ENCODE measurements at places on chromosomes 3 and 15.

- no peaks in the 10 kb centered on the region for H3K36me3 ChIP-seq
- no peaks in the 10 kb centered on the region for H3K4me1 ChIP-seq
- H3K4me3 ChIP-seq, result no peak overlapping the region
- no peak overlapping the region for H3K27ac ChIP-seq
- H3K27me3 ChIP-seq, result peaks cover 8% of the 10 kb centered on the region
- DNase-seq, result no peak
Measured at GRCh38 chr15:91200101-91200754, 100.2 kb downstream of the SV2B start.

DNA sequence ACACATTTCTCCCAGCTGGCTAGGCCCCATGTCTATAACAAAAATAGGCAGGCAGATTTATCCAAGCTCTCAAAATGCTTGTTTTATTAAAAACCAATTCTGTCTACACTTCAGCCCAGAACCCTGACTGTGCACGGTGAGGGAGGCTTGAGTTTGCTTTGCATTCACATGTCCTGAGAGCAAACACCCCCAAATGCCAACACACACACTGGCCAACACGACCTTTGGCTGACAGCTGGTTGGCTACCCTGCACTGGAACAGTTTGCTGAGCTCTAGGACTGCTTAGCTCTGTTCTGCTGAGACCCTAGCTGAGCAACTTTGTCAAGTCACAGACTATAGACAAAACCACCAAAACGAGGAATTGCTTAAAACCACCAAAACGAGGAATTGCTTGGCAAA, 3.6 kb downstream of the STIMATE start:
- H3K27ac ChIP-seq, result peak overlapping the region; percentile 89
- no peak for DNase-seq
- H3K36me3 ChIP-seq, result peaks cover 10% of the 10 kb centered on the region
- no peaks in the 10 kb centered on the region for H3K27me3 ChIP-seq
- peaks cover 70% of the 10 kb centered on the region for H3K4me1 ChIP-seq
- H3K4me3 ChIP-seq, result peak overlapping the region; percentile 60

- H3K4me3 ChIP-seq, result no peak overlapping the region
- H3K27me3 ChIP-seq, result no peaks in the 10 kb centered on the region
- DNase-seq, result no peak
Measured at GRCh38 chr3:170095771-170096170, 58.0 kb downstream of the GPR160 start.

- H3K4me1 ChIP-seq, result peaks cover 54% of the 10 kb centered on the region
- H3K4me3 ChIP-seq, result no peak overlapping the region
- no peaks in the 10 kb centered on the region for H3K27me3 ChIP-seq
- peak overlapping the region; percentile 28 for H3K27ac ChIP-seq
Measured at GRCh38 chr3:187957165-187957581, 196.8 kb upstream of the LPP start.

DNA sequence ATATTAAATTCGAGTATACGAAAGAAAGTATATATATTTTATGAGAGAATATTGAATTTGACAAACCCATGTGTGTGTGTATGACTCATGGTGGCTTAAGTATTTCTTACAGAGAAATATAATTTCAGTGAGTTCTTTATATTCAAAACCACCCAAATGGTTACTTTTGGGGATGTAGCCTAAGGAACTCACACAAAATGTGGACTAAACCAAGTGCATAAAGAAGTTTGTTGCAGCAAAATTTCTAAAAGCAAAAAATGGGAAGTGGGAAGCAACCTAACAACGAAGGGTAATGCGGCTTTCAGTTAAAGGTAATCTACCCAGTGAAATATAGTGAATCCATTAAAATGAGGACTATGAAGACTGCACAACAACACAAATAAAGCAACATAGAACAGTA, 277.1 kb downstream of the EDEM1 start:
- no peaks in the 10 kb centered on the region for H3K36me3 ChIP-seq
- H3K27ac ChIP-seq, result no peak overlapping the region
- no peaks in the 10 kb centered on the region for H3K4me1 ChIP-seq
- DNase-seq, result no peak
- H3K4me3 ChIP-seq, result no peak overlapping the region

GRCh38 chr3:82761858-82762257, 1000.4 kb upstream of the GBE1 start:
- H3K36me3 ChIP-seq, result no peaks in the 10 kb centered on the region
- no peak overlapping the region for H3K4me3 ChIP-seq
- no peak overlapping the region for H3K27ac ChIP-seq

GRCh38 chr3:158368271-158368670, 202.7 kb upstream of the MLF1 start:
- DNase-seq, result no peak
- H3K4me1 ChIP-seq, result no peaks in the 10 kb centered on the region
- no peak overlapping the region for H3K27ac ChIP-seq

- peak overlapping the region; percentile 12 for H3K4me3 ChIP-seq
- H3K27me3 ChIP-seq, result no peaks in the 10 kb centered on the region
- H3K4me1 ChIP-seq, result peaks cover 53% of the 10 kb centered on the region
- H3K27ac ChIP-seq, result peak overlapping the region; percentile 75
Measured at GRCh38 chr3:172129498-172129849, 90.1 kb downstream of the FNDC3B start.

DNA sequence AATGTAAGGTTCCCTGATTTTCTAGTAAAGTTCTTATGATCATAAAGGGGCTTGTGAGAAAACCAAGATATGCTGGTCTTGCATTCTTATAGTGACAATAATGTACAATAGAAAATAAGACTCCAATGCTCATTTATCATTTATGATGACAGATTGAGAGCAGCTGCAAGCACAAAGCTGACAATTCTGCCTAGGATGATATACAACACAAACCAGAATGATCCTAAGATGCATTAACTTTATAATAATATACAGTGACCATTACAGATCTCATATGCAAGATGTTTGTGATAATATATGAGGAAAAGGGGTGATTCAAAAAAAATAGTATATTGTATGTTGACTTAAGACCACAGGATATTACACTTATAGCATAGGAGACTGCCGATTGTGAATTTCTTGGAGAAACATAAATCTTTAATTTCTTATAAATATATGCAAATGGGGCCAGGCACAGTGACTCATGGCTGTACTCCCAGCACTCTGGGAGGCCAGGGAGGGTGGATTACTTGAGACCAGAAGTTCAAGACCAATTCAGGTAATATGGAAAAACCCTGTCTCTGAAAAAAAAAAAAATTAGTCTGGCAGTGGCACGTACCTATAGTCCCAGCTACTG, 387.0 kb downstream of the ZBBX start:
- no peak for DNase-seq
- no peaks in the 10 kb centered on the region for H3K27me3 ChIP-seq
- no peaks in the 10 kb centered on the region for H3K36me3 ChIP-seq

GRCh38 chr15:48905216-48905615, 27.3 kb downstream of the EID1 start:
- peaks cover 3% of the 10 kb centered on the region for H3K27me3 ChIP-seq
- DNase-seq, result no peak
- peaks cover 28% of the 10 kb centered on the region for H3K4me1 ChIP-seq
- H3K27ac ChIP-seq, result peak overlapping the region; percentile 90
- no peak overlapping the region for H3K4me3 ChIP-seq
